Smooth muscle cell of the pulmonary artery (primary cell): ENCODE measurements at places on chromosomes 7 and 10. TPM values are rescaled to one million over a fixed set of nuclear protein-coding genes. Genes with fewer than 3 reads are reported as not detected.

PDE6C gene
- total RNA-seq: not detected in 2 replicates

ENKUR gene
- 0.07 and 0.17 TPM in 2 replicates for total RNA-seq

CAPZA2 gene
- 149 and 170 TPM in 2 replicates for total RNA-seq

HYAL4 gene
- total RNA-seq: not detected in 2 replicates

SPDYE2 gene
- not detected in 2 replicates for total RNA-seq

OR9A2 gene
- 0.13 TPM in 1 of 2 replicates, not detected in the other for total RNA-seq

SLC25A13 gene
- 10.3 and 16.2 TPM in 2 replicates for total RNA-seq

PDZD7 gene
- total RNA-seq: 2.8 and 5.5 TPM in 2 replicates

FAM180A gene
- 51.3 and 119 TPM in 2 replicates for total RNA-seq

ANKRD2 gene
- 0.33 and 1.1 TPM in 2 replicates for total RNA-seq

RARRES2 gene
- total RNA-seq: 0.65 and 1.7 TPM in 2 replicates

LRRC18 gene
- total RNA-seq: not detected in 2 replicates

FAM25A gene
- not detected in 2 replicates for total RNA-seq

ADAMTS14 gene
- 2.5 TPM in 2 replicates for total RNA-seq

OPN1SW gene
- not detected in 2 replicates for total RNA-seq

IPMK gene
- 6.7 and 8.5 TPM in 2 replicates for total RNA-seq

POMZP3 gene
- total RNA-seq: 1.5 and 3.5 TPM in 2 replicates

TBX20 gene
- total RNA-seq: 0.99 and 4.3 TPM in 2 replicates

CLDN3 gene
- not detected in 2 replicates for total RNA-seq

PRR15 gene
- total RNA-seq: 0.20 and 0.39 TPM in 2 replicates

LRCH4 gene
- total RNA-seq: 9.7 and 11.7 TPM in 2 replicates

AS3MT gene
- 5.0 and 6.9 TPM in 2 replicates for total RNA-seq

NME8 gene
- total RNA-seq: not detected in 2 replicates

TFPI2 gene
- 59.6 and 154 TPM in 2 replicates for total RNA-seq

HIF1AN gene
- 16.9 and 18.5 TPM in 2 replicates for total RNA-seq

FFAR4 gene
- total RNA-seq: not detected in 2 replicates

CYP3A7 gene
- total RNA-seq: not detected in 2 replicates

DGKB gene
- 0.07 and 0.13 TPM in 2 replicates for total RNA-seq

GIMAP8 gene
- total RNA-seq: 0.07 TPM in 2 replicates

SPAM1 gene
- total RNA-seq: not detected in 2 replicates

ANKRD1 gene
- total RNA-seq: 23.2 and 24.2 TPM in 2 replicates

HOXA13 gene
- total RNA-seq: not detected in 2 replicates

CALHM1 gene
- not detected in 2 replicates for total RNA-seq

CAV1 gene
- 405 and 784 TPM in 2 replicates for total RNA-seq

RASSF4 gene
- 6.2 and 14.2 TPM in 2 replicates for total RNA-seq

RAB11FIP2 gene
- total RNA-seq: 15.2 and 16.5 TPM in 2 replicates

AGMO gene
- total RNA-seq: 0.10 and 5.5 TPM in 2 replicates

KEL gene
- 0.13 TPM in 1 of 2 replicates, not detected in the other for total RNA-seq

CTTNBP2 gene
- total RNA-seq: 1.2 and 1.9 TPM in 2 replicates

FAM237B gene
- total RNA-seq: not detected in 2 replicates

TLX1 gene
- not detected in 2 replicates for total RNA-seq
